ENCODE measurements at places on chromosomes 16 and 17.
A peak's percentile ranks its signal among the peaks of the same experiment; 100 is the strongest.

DNA sequence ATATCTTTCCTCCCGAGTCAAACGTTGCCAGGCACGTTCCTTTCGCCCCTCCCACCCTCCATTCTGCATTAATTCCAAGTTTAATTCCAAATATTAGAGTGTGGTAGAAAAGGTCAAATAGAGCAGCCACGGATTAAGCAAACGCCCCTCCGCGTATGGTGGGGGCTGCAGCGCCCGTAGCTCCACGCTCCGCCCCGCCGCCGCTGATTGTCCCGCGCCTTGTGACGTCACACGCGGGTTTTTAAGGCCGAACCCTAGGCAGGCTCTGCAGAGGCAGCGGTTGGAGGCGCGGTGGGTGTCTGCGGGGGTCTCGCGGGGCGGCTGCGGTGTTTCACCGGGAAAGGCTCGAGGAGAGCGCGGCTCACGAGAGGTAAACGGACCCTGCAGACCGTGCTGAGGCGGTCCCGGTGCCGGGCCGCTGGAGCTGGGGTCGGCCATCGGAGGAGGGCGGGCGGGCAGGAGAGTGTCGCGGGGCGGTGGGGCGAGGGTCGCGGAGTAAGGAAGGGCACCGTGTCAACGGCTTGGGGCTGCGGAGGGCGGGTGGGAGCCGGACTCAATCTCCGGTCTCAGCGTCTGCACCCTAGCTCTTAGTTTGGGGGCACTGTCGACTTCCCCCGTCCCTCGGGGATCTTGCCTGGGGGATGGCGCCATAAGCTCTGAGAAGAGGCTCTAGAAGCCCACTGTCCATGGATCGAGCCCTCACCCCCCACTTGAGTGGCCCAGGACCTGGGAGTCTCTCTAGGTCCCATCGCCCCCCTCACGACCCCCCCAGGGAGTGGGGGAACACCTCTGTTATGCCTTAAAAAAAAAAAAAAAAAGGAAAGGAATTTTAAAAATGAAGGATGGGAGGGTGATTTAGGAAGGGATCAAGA, at the start of gene ARL4D:
ARL4D (plus strand) TSS at position 270 of the 872 bp plus-strand sequence. CDS start 740 bp downstream, outside the sequence.
- peak; percentile 89 for DNase-seq
- H3K27me3 ChIP-seq, result no peaks in the 10 kb centered on the region
- H3K36me3 ChIP-seq, result peaks cover 5% of the 10 kb centered on the region
- H3K27ac ChIP-seq, result no peak within 1 kb of the TSS
- H3K4me1 ChIP-seq, result peaks cover 12% of the 10 kb centered on the region

GRCh38 chr16:75012380-75013081, 13.7 kb downstream of the ZNRF1 start:
- no peak overlapping the region for H3K27ac ChIP-seq
- DNase-seq, result no peak
- no peak overlapping the region for H3K4me3 ChIP-seq
- H3K4me1 ChIP-seq, result peaks cover 8% of the 10 kb centered on the region
- no peaks in the 10 kb centered on the region for H3K27me3 ChIP-seq

DNA sequence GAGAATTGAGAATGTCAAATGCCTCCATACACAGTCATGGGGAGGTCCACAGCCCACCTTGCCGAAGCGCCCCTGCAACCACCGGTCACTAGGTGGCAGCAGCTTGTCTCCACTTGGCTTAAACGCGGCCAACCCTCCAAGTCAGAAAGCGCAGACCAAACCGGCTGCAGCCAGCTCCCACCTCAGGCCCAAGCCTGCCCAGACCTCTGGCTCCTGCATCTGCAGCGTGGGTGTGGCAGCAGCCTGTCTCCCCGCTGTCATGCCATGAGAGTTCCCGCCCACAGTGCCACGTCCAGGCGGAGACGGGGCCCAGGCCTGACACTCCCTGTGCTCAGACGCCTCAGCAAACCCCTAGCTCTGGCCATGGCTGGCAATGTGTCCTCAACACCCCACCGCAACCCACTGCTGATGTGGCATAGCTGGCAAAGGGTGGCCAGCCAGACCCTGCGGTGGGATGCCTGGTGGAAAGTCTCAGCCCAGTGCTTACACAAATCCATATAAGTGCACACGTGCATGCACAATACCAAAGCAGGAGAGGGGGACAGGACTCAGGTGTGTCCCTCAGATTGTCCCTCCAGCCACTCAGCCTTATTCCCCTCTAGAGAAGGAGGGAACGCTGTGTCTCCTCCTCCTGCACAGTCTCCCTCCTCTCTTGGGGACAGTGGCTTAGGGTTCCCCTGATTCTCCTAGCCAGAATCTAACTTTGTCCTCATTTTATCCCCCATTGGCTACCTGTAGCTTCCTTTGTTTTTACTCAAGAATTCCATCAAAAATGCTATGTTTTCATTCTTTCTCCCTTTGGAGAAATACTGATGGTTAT, 10.9 kb downstream of the COPZ2 start:
- no peaks in the 10 kb centered on the region for H3K27me3 ChIP-seq
- no peak overlapping the region for H3K27ac ChIP-seq
- DNase-seq, result peak; percentile 95

DNA sequence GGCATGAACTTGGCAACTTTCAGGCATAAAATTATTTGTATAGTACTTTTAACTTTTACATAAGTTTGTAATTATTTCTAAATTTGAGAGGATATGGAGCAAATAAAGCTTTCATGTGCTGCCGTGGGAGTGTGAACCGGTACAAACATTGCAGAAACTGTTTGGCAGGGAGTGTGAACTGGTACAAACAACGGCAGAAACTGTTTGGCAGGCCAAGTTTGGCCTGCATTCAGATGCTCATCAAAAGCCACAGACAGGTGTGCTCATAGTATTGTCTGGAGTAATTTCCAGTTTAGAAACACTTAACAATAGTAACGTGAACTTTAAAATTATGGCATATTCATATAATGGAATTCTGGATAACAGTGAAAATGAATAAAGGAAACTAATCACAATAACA, 73.8 kb upstream of the ATP2A3 start:
- H3K4me3 ChIP-seq, result no peak overlapping the region
- no peak for DNase-seq
- no peak overlapping the region for H3K27ac ChIP-seq

GRCh38 chr17:29256735-29257466, 10.2 kb downstream of the CRYBA1 start:
- no peaks in the 10 kb centered on the region for H3K27me3 ChIP-seq
- no peak overlapping the region for H3K27ac ChIP-seq
- no peak for DNase-seq
- no peak overlapping the region for H3K4me3 ChIP-seq
- H3K4me1 ChIP-seq, result no peaks in the 10 kb centered on the region
- H3K36me3 ChIP-seq, result no peaks in the 10 kb centered on the region

DNA sequence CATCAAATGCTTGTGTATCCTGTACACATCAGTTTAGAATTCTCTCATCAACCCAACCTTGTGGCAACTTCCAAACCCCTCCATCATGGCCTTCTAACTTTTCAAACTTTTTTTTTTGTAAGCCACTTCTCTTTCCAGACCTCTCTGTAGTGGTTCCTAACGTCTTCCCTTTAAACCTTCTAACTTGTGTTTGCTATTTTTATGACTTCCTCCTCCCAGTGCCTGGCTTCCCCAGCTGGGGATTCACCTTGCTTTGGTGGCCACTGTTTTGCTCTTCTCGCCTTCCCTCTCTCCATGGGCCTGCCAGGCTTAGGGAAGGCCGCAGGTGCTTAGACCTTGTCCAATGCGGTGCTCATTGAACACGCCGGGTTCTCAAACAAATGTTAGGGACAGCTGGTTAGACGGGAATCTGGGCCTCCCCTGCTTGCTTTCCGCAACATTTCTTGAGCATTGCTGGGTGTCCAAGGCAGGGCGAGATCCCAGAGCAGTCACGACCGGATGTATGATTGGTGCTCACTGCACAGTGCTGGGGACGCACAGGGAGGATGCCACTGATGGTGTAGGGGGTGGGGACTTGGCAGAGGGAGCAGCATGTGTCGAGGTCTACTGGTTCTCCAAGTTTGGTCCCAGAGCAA, 1.1 kb upstream of the XYLT2 start:
- H3K4me3 ChIP-seq, result no peak overlapping the region
- no peak overlapping the region for H3K27ac ChIP-seq
- DNase-seq, result no peak
- H3K27me3 ChIP-seq, result no peaks in the 10 kb centered on the region

DNA sequence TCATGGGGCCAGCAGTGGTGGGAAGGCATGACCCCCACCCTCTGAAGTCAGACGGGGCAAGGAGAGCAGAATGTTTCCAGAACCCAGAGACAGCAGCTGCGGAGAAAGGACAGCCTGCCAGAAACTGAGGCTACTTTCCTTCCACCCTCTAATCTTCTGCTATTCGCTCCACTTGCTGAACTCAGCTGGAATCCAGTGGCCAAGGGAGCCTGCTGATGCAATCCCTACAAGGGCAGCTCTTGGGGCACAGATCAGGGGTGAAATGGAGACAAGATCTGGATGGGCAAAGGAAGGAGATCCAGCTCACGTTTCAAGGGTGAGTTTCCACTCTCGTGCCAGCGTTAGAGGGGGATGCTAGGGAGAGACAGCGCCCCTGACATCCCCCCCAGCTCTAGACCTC, 479.1 kb downstream of the SLC39A11 start:
- H3K4me1 ChIP-seq, result peaks cover 4% of the 10 kb centered on the region
- H3K27me3 ChIP-seq, result no peaks in the 10 kb centered on the region
- no peak overlapping the region for H3K4me3 ChIP-seq
- H3K27ac ChIP-seq, result no peak overlapping the region

DNA sequence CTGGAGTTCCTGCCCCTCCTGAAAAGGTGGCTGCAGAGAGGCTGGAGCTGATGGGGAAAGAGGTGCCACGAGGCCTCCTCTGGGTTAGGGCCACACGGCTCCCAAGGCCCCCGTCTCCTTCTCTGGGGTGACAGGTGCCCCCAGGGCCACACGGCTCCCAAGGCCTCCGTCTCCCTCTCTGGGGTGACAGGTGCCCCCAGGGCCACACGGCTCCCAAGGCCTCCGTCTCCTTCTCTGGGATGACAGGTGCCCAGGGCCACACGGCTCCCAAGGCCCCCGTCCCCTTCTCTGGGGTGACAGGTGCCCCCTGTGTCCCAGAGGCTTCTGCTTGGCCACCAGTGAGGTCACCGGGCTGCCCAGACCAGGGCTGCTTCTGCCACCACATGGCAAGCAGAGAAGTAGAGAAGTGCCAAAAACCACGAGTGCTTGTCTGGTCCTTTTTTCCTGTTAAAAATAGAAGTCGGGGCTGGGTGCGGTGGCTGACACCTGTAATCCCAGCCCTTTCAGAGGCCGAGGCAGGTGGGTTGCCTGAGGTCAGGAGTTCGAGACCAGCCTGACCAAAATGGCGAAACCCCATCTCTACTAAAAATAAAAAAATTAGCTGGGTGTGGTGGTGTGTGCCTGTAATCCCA, 4.1 kb downstream of the CAPN15 start:
- no peak overlapping the region for H3K27ac ChIP-seq
- H3K27me3 ChIP-seq, result no peaks in the 10 kb centered on the region
- no peak overlapping the region for H3K4me3 ChIP-seq
- H3K36me3 ChIP-seq, result no peaks in the 10 kb centered on the region
- H3K4me1 ChIP-seq, result peaks cover 6% of the 10 kb centered on the region

- H3K36me3 ChIP-seq, result no peaks in the 10 kb centered on the region
- H3K27me3 ChIP-seq, result no peaks in the 10 kb centered on the region
- H3K27ac ChIP-seq, result no peak overlapping the region
- H3K4me3 ChIP-seq, result no peak overlapping the region
- no peak for DNase-seq
These were observed 359.6 kb downstream of the SNX29 start for GRCh38 chr16:12336141-12336540.

GRCh38 chr17:80513892-80514291, 30.7 kb upstream of the RPTOR start:
- no peaks in the 10 kb centered on the region for H3K27me3 ChIP-seq
- no peak overlapping the region for H3K27ac ChIP-seq

DNA sequence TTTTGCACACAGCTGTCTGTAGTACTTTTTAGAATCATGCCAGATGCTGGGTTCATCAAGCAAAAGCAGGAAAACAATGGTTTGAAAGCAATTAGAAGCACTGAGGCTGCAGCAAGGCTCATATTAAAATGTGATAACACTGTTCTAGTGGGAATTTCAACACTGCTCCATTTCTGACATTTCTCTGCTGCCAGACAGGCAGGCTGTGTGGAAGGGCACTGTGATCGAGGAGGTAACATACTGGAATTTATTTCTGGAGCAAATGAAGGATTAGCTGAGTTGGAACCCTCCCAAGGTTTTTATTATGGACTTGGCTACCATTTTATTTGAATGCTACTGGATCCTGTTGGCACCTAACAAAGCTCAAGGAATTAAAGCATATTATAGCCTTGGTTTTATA, 66.9 kb downstream of the SKAP1 start:
- DNase-seq, result no peak
- H3K27ac ChIP-seq, result no peak overlapping the region
- H3K4me1 ChIP-seq, result no peaks in the 10 kb centered on the region
- no peaks in the 10 kb centered on the region for H3K27me3 ChIP-seq
- no peak overlapping the region for H3K4me3 ChIP-seq

DNA sequence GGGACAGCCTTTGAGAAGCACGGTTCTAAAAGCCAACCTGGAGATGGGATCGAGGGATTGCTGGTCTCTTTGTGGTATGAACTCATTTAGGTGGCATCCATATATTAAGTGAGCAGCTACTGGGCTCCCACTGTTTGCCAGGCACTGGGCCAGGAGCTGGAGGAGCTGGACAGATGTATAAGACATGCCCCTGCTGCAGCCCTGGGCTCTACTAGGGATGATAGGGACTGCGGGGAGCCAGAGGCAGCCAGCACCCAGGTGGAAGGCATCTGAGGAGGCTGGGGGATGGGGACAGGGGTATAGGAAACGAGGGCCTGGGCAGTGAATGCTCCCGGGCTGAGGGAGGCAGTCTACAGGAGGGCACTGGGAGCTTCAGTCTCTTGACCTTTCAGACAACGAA, 53.0 kb upstream of the MEAK7 start:
- DNase-seq, result no peak
- no peaks in the 10 kb centered on the region for H3K4me1 ChIP-seq
- H3K27ac ChIP-seq, result no peak overlapping the region
- H3K36me3 ChIP-seq, result no peaks in the 10 kb centered on the region

DNA sequence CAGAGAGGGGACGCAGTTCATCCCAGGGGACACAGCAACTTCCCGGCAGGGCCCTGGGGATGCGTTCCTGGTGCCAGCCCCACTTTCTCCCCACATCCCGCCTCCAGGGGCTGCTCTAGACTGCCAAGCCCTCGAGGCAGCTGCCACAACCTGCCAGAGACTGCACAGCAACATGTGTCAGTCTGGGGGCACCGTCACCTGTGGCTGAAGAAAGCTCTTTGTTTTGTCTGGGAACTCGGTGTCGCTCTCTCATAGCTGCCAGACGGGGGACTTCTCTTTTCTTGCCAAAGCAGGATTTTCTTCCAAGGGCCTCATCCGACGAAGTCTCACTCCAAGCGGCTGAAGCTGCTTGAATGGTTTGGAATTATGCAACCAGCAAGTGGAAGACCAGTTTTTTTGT, 43.7 kb downstream of the COTL1 start:
- no peak overlapping the region for H3K27ac ChIP-seq
- H3K4me1 ChIP-seq, result no peaks in the 10 kb centered on the region
- DNase-seq, result no peak
- H3K4me3 ChIP-seq, result no peak overlapping the region
- no peaks in the 10 kb centered on the region for H3K27me3 ChIP-seq
